Stimulated activated CD8-positive, alpha-beta memory T cell treated with anti-CD3 and anti-CD28 coated beads, Interleukin-15, amount 100 ng/mL, for 24 hours (primary cell): ENCODE measurements at places on chromosomes 4 and X.

DNA sequence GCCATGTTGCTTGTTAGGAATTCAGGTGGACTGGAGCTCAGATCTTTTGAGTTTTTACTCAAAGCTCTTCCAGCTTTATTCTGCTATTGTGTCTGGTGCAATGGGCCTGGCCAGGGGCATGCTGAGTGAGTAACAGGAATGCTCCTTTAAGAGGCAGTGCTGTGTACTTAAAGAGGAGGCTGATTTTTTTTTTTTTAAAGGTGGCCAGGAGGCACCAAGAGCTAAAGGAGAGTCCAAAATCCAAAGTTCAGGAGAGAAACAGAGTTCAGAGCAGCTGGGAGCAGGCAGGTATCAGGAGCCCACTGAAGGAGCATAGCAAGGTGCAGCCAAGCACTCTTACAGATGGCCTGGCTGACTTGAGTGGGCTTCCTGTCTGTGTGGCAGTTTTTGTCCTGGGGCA, 178.7 kb downstream of the FMR1NB start:
- DNase-seq, result no peak

- no peak for DNase-seq
These were observed 167.7 kb downstream of the NPNT start for GRCh38 chr4:106063009-106063408.

GRCh38 chrX:72080150-72080549, 51.6 kb downstream of the RTL5 start:
- no peak for DNase-seq

- DNase-seq, result peak; percentile 0
These were observed 80.8 kb downstream of the HMGN5 start for GRCh38 chrX:81120936-81121371.

DNA sequence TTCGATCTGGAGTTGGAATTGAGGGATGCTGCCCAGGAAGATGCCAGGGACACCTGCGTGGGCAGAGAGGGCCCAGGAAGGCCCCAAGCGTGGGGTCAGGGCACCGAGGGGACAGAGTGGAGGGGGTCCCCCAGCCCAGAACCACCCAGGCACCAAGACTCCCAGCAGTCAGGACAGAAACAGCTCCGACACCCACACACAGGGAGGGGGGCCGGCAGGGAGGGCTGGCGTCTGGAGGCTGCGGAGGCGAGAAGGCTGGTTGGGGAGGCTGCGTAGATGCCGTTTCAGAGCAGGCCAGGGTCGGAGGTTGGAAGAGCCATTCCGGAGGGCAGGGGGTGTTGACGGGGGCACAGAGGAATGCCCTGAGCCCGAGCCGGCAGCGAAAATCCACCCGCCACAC, 23.6 kb downstream of the ATP5ME start:
- no peak for DNase-seq

DNA sequence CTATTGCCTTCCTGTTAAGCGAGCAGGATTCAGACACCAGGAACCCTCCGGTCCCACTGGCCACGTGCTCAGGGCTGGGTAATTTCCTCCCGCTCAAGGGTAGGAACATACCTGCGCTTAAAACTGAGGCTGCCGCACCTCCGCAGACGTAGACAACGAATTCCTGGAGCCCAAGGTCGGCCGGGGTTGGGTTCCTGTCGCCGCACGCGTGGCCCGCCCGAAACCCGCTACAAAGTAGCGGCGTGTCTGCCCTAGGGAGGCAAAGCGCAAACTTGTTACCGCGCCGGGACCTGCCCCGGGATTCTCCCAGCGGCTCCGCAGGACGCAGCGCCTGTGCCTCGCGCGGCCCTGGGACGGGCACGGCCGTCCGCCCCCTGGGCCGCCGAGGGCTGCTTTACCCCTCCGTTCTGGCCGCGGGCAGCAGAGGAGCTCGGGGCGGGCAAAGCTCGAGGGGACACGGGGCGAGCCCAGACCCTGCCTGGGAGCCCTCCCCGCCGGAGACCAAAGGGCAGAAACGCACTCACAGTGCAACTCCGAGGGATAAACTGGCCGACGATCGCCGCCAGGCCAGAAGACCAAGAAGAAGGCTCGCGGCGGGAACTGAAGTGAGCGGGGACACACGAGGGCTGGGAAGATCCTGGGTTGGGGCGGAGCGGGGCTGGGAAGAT, at the start of gene ERVMER34-1:
Gene ERVMER34-1, minus strand, starts transcription at position 607 of the 668 bp plus-strand sequence. CDS start 5,905 bp downstream, outside the sequence.
- DNase-seq, result no peak

DNA sequence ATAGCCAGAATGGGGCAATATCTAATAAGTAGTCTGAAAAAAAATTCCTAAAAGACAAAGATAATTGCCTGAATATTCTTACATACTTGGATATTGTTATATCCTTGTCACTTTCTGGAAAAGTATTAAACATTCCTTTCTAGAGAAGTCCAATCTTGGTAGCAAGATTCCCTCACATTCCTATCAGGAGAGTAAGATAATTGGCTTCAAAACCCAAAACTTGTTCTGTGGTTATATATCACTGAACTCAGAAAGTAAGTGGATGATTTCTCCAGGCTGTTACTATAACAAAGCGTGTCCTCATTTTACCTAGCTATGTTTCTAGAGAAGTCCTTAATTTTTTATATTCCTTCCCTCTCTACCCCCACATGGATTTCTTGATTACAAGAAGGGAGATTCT, 46.0 kb upstream of the TEX13A start:
- DNase-seq, result no peak

DNA sequence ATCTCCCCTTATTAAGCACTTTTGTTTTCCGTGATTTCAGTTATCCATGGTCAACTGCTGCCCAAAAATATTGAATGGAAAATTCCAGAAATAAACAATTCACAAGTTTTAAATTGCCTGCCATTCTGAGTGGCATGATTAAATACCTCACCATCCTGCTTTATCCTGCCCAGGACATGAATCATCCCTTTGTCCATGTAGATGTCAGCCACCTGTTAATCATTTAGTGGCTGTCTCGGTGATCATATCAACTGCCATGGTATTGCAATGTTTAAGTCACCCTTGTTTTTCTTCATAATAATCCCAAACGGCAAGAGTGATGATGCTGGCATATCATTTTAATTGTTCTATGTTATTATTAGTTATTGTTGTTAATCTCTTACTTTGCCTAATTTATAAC, 79.8 kb upstream of the LHFPL1 start:
- no peak for DNase-seq

GRCh38 chr4:186132577-186133242, 28.2 kb downstream of the FAM149A start:
- no peak for DNase-seq

GRCh38 chr4:85707611-85708010, 232.7 kb downstream of the ARHGAP24 start:
- no peak for DNase-seq

DNA sequence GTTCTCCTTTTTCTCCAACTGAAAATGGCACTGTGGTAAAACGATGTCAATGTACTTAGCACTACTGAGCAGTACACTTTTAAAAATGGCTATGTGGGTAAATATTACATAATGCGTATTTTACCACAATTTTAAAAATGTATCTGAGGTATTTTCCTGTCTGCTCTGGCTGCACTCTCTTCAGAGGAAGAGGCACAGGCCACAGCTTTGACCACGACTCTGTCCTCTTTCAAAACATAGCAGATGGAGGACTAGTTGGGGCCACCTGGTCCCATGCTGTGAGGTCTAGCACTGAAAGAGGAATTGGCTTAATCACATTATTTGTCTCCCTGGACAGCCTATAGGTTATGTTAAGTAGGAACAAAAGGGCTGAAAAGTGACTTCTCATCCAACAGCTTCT, 5.2 kb downstream of the KCNE5 start:
- DNase-seq, result no peak

- no peak for DNase-seq
These were observed 76.5 kb upstream of the BOD1L1 start for GRCh38 chr4:13704035-13704434.

GRCh38 chr4:82457266-82457665, 26.9 kb downstream of the ENOPH1 start:
- DNase-seq, result no peak

- DNase-seq, result peak; percentile 26
These were observed 966 bp downstream of the CCNG2 start for GRCh38 chr4:77157859-77158486.

GRCh38 chr4:166658585-166658984, 575.7 kb downstream of the SPOCK3 start:
- DNase-seq, result no peak

- DNase-seq, result no peak
These were observed 7.1 kb downstream of the SLC49A3 start for GRCh38 chr4:681736-682451.

- no peak for DNase-seq
These were observed 20.3 kb downstream of the DNAAF6 start for GRCh38 chrX:107226757-107227156.

DNA sequence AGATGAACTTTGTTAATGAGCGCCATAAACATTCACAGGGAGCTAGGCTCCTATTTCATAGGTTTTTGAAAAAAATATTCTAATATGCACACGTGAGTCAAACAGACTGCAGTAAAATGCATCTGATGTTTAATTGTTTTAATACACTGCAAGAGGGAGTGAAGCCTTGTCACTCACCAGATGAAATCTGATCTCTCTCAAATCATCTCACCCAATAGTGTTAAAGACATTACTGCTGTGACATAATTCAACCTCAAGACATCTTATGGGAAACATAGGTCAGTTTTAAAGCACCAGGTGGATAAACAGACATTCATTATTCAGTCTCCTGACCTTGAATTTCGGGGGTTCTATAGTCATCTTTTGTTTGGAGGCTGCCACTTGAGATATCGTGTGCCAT, 148.3 kb downstream of the MAML3 start:
- DNase-seq, result no peak

GRCh38 chr4:129064717-129065116, 28.6 kb downstream of the SCLT1 start:
- DNase-seq, result no peak

GRCh38 chr4:168717847-168718246, 221.0 kb downstream of the PALLD start:
- no peak for DNase-seq

DNA sequence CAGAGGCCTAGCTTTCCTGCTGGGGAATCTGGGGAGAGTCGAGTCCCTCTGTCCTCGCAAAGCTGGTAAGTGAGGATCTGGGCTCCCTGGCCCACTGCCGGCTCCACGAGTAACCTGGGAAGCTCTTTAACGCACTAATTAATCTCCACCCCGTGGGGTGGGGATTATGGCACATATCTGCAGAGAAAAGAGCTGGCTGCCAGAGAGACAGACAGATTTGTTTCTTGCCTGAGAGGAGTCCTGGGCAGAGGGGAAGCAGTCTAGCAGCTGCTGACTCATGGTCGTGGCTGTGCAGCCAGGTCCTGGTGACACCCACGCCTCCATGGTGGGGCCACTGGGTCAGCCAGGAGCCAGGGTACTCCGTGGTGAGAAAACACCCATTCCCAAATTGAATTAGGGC, 14.0 kb downstream of the SORCS2 start:
- DNase-seq, result no peak

DNA sequence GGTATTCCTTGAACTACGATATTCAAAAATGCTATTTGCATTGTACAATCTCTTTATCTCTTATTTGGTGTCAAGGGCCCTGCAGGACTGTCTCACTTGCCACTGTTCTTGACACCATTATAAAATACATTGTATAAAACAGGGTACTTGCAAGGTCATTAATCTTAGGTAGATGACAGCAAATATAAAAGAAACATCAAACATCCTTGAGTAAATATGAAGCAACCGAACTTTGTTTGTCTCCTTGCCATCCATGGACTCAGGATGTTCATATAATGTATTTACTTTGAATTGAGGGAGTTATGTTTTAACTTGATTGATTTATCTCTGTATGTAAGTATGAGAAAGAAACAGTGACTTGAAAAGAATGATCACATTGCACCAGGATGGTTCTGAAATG, 87.3 kb downstream of the UGT2B4 start:
- DNase-seq, result no peak

- no peak for DNase-seq
These were observed 92.7 kb downstream of the STIM2 start for GRCh38 chr4:26953366-26953765.

GRCh38 chr4:9970399-9971011, 50.8 kb downstream of the SLC2A9 start:
- no peak for DNase-seq

GRCh38 chr4:10577018-10577417, 107.5 kb downstream of the CLNK start:
- no peak for DNase-seq

DNA sequence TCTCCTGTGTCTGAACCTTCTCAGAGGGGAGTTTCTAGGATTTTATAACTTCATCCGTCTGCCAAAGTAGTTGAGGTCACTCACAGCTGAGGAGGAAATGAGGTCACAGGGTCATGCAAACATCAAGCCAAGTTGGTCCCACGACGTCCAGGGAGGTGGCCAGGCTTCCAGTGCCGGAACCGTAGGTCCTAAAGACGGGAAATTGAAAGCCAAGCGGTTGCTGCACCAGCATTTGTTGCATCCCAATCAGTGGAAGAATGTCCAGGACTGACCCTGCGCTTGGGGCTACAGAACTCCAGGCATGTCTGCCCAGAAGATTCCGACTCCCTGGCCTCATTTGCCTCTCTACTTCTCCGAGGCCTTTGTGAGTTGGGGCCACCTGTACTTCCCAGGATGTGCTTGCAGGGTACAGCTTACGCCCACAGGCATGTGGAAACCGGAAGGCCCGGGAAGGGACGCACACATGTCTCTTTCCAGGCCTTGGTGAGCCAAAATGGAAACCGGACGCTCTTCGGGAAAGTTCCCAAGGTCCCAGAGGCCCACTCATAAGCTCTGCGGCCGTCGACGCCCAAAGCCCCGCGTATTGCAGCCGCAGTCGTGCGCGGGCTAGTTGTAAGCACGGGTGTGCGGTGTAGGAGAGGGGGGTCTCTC, 9.3 kb downstream of the PRDM8 start:
- no peak for DNase-seq

- no peak for DNase-seq
These were observed 11.3 kb downstream of the CPEB2 start for GRCh38 chr4:15013585-15013984.

GRCh38 chrX:134633832-134634231, 24.4 kb downstream of the PLAC1 start:
- no peak for DNase-seq

DNA sequence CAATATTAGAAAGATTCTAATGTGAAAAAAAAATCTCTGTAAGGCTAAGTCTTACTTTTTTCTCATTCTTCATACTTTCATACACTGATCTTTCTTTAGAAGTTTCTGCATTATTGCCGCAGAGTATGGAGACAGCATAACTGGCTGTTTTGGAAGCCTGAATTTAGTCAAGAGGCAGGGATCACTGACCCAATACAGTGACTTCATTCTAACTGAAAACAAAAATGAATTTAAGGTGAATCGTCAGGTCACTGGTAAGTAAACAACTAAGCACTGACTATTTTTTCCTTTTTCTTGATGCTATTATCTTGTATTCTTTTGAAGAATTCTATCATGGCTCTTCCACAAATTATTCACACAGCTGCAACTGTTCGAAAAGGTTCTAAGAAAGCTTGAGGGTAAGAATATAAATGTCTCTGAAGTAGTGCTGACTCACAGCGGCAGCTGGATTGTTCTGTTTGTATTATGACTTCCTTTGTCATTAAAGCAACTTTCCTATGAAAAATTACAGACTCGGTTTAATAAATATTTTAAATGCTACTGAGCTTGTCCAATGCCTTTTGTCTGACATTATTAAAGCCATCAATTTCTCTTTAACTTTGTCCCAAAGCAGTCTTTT, 609.3 kb downstream of the FSTL5 start:
- no peak for DNase-seq

- DNase-seq, result no peak
These were observed 15.6 kb downstream of the XPNPEP2 start for GRCh38 chrX:129754056-129755024.
